ENCODE measurements at places on chromosomes 11 and 22.

GRCh38 chr22:19705181-19705934 is 8.9 kb upstream of the SEPTIN5 start:
- DNase-seq, result peak; percentile 96

DNA sequence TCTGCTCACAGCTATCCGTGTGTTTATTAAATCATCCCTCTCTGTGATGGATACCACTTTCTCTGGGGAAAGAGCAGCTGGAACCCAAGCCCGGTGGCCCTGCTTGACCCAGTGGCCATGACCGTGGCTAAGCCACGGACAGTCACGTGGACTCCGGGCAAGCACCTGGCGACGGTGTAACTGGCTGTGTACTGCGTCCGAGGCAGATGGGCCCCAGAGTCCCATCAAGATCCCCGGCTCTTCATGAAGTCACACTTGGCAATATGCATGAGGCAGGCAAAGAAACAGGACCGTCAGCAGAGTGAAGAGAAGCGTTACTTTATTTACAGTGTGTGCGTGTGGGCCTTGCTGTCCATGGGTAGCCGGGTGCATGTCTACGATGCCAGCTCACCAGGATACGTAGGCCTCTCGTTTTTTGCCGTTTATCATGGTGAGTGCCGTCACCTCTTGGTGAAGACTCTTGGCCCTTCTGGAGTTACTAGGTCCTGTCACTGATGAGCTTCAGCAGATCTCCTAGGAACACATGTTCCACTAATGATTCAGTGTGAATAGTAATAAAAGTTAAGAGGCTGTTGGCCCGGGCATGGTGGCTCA is 366.3 kb downstream of the TBC1D22A start:
- no peak for DNase-seq

DNA sequence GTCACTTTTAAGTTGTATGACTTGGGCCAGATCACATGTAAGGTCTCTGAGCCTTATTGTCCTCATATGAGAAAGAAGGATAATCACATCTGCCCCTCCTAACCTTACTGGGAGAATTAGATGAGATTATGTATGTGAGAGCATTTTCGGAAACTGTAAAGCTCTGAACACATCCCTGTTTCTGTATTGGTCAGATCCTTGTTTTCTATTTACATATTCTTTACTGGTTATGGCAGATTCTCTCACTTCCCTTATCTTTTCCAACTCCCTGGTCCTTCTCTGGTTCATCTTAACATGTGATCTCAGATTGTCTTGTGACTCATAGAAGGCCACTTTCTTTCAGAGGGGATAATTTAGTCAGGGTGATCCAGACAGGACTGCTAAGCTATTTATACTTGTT is 41.8 kb downstream of the CCDC81 start:
- no peak for DNase-seq

- no peak for DNase-seq
Observed at GRCh38 chr11:34075178-34075820, 23.8 kb downstream of the CAPRIN1 start.

- DNase-seq, result no peak
Observed at GRCh38 chr11:1871531-1871930, 18.6 kb downstream of the LSP1 start.

DNA sequence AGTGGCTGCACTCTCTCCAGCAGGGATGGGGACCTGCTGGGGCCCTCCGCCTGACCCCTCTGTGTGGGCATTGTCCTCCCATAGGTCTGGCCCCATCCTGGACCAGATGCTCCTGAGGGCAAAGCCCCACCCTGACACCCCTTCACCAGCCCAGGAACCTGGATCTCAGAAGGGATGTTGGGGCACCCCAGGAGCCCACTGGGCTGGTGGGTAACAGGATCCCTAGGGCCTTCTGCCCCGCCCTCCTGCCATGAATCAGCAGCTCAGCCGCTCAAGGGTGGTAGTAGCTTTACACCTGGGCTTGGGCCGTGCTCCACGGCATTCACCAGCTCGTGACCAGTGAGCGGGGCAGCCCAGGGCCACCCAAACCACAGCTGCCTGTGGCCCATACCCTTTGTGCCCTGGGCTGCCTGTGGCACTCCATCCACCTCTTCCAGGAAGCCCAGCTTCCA is 1.0 kb upstream of the MAPK12 start:
- no peak for DNase-seq

GRCh38 chr11:124482362-124483147 is 37.1 kb upstream of the OR8B8 start:
- DNase-seq, result peak; percentile 33

DNA sequence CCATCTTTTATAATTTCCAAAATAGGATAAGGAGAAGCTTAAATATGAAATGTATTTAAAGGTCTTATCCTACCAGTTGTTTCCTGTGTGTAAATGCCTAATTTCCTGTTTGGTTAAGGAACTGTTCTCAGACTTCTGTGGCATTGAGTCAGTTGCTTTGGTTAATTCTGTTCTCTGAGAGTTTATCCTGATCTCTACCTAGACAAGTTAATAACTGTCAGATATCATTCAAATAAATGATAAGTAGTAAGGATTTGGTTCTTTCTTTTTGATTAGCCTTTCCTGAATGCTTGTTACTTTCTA is 39.5 kb downstream of the CTNND1 start:
- no peak for DNase-seq

- no peak for DNase-seq
Observed at GRCh38 chr22:19152942-19153883, 3.1 kb upstream of the GSC2 start.

GRCh38 chr11:72812967-72813739 is 1.1 kb upstream of the ATG16L2 start:
- DNase-seq, result peak; percentile 86

- peak; percentile 21 for DNase-seq
Observed at GRCh38 chr11:124839128-124839971, 25.9 kb upstream of the ROBO3 start.

- peak; percentile 76 for DNase-seq
Observed at GRCh38 chr11:69497221-69497787, 15.8 kb downstream of the LINC01488 start.

DNA sequence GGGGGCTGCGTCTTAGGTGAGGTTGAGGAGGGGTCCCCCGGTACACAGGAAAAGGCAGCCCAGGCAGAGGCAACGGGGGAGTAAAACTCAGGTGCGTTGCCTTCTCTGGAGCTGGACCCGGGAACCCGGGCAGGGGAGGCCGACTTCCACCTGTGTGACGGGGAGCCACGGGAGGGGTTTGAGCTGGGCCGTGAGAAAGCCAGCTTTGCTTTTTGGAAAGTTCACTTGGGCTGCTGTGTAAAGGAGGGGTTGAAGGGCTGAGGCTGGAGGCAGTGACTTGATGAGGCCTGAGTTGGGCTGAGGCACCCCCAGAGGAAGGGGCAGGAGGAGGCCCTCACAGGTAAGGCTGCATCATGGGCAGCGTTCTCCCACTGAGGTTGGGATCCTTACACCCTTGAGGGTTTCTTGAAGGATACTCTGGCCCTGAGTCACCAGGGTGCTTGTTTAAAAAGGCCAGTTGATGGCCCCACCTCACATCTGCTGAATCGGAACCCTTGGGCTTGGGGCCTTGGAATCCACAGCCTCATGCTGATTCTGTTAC is 47.2 kb downstream of the CHRDL2 start:
- DNase-seq, result no peak

GRCh38 chr11:131228378-131228777 is 142.0 kb upstream of the NTM start:
- DNase-seq, result no peak
